ENCODE measurements at places on chromosomes 12 and 14.

DNA sequence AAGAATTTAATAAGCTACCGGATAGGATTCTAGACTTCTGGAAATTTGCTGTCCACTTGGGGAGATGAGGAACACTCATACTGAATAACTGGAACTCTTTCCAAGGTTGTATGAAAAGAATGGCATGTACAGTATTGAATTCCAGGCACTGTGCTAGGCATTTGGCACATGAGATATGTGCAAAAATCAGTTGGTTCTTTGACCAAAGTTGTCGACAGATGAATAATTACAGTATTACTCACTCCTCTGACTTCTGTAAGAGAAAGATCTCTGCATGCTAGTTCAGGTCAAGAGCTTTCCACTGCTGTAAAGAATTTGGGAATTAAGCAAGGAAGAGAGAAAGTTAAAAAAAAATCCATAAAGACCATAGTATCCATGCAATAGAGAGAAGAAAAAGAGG is 764.7 kb downstream of the BCL11B start:
- no peak for DNase-seq

GRCh38 chr14:51512316-51512715 is 139.4 kb upstream of the FRMD6 start:
- DNase-seq = no peak

DNA sequence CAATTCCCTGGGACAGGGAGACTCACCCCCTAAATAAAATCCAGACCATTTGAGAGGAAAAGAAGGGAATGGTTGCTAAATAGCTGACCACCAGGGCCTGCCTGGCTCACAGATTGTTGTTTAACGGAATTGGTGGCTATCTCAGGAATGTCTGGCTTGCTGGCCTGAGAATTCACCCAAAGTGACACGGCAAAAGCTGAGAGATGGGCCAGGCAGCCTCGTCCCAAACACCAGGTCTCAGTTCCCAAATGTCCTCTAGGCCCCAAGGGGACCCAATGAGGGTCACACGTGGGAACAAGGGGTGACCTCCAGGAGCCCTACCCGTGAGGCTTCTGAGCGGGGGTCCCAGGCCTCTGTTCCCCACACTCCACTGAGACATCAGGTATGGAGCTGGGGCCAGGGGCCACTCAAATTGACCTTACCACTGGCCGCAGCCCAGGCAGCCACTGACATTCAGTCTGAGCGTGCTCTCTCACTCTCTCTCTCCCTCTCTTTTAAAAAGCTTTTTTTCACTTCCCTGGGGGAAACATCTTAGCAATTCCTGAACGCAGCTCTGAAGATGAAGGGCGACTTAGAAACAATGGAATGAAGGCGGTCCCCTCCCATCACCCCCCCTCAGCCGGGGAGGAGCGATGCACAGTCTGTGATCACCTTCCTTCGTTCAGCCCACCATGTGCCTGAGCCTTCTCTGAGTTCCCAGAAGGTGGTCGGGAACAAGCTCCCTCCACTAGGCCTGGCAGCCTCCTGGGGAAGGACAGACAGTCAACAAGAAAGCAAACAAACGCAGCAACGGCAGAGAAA is 131.2 kb downstream of the SCARB1 start:
- DNase-seq = no peak

- peak; percentile 38 for DNase-seq
Observed at GRCh38 chr12:30748147-30748546, 6.6 kb downstream of the CAPRIN2 start.

GRCh38 chr12:39619660-39620433 is at the start of gene ABCD2:
ABCD2 (minus strand) TSS chr12:39619803; CDS start chr12:39619615, 188 bp downstream.
- peak; percentile 13 for DNase-seq

DNA sequence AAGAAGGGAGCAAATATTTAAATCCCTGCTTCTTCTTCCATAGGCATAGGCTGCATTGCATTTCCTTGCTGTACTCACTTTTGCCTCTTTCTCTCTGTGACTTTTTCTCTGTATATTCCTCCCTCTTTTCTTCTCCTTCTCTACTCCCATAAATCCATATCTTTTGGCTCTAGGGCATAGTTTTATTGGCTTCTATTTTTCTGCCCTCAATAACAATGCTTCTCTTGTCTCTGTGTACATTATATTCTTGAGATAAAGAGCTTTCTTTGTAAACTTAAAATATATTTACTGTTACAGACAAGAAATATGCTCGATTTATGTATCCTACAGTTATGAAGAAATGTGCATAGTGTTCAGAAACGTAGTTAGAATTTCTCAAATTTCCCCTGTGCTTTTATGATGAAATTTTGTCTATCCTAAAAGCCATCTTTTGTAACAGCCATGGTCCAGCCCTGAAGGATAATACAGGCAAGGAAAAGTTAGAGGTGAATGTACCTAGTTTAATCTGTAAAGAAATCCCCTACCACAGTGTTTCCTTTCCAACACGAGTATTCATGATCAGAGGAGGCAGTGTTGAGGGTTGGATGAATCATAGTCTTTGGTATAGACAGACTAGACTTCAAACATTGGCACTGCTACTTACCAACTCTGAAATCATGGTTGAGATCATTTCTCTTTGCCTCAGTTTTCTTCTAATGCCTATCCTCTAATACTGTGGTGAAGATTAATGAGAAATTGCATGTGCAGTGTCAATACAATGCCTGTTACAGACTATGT is 173.3 kb upstream of the FAR2 start:
- no peak for DNase-seq

DNA sequence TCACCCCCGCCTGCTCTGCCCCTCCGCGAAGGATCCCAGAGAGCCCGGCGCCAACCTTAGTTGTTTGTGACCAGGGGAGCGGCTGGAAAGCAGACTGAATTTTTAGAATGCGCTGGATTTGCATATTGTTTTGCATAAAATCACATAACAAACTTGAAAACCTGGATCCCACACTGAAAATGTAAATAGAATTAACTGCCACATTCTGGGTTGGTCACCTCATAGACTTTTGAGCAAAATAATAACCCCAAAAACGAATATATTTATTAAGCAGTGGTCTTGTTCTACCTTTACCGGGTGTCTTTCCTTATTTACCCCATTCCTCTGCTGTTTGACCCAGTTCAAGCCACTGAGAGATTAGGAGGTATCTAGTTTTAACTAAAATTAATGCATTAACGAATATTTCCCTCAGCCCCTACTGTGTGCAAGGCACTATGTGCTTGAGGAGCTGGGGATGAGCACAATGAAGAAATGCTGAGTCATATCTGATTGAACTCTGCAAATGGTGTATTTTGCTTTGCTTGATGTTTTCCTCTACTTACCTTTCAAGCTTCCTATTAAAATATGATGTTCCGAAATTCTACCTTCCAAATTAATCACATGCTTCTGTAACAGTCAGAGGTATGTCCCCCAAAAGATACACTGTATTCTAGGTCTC is 438 bp upstream of the EGLN3 start:
- DNase-seq = no peak

- no peak for DNase-seq
Observed at GRCh38 chr14:51547260-51547659, 104.5 kb upstream of the FRMD6 start.

- DNase-seq = no peak
Observed at GRCh38 chr12:127231371-127231770, 1035.6 kb upstream of the TMEM132C start.

- DNase-seq = no peak
Observed at GRCh38 chr12:32135967-32136366, 29.3 kb downstream of the BICD1 start.

- no peak for DNase-seq
Observed at GRCh38 chr14:40115583-40115982, 683.4 kb upstream of the FBXO33 start.

DNA sequence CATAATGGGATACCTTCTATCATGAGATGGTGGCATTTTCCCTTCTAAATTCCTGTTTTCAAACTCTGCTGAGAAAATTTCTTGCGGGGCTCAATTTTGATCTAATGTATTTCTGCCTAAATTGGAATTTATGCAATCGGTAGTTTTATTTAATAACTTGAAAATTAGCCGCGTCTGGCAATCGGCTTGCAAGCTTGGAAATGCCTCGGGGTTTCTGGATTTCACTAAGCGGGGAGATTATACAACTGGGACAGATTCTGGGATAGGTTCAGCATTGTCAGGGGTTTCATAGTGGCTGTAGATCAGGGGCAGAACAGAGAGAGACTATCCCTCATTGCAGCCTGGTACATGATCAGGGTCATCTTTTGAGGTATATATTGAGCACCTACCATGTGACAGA is 8.6 kb downstream of the CCDC60 start:
- no peak for DNase-seq

GRCh38 chr12:76085520-76085868 is 1.0 kb upstream of the NAP1L1 start:
- peak; percentile 60 for DNase-seq

DNA sequence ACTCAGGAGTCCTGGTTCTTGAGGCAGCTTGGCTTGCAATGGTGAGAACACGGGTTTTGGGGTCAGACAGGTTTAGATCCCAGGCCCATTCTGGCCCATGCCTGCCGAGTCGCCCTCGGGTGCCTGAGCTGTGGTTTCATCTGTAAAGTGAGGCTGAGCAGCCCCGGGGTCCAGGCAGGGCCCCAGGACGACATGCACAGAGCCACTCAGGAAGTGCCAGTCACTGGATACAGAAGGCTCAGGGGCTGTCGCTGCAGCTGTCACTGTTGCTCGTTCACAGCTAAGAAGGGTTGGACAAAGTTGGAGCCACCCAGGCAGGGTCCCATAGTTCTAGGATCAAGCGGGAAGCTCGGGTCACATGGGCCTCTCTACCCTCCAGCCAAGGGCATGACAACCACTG is 403.1 kb downstream of the BCL11B start:
- DNase-seq = no peak

DNA sequence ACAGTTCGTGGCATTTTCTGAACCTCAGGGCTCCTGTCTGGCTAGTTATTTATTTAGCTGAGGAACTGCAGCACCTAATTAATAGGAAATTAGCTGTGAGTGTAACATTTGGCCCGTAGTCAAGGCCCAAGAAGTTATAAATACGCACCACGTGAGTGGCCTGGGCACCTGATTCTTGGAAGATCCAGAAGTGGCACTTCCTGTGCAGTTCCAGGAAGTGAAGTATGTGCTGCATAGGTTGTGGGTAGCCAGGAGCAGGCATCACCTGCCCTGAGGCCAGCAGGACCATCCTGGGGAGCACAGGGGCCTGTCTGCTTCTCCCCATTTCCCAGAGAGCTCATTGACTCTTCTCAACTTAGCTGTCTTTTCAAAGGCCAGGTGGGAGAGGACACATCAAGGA is 255.6 kb downstream of the NRXN3 start:
- DNase-seq = no peak

- DNase-seq = no peak
Observed at GRCh38 chr14:102693006-102693755, 84.1 kb upstream of the TRAF3 start.

- no peak for DNase-seq
Observed at GRCh38 chr12:6074427-6074826, 50.0 kb downstream of the VWF start.

GRCh38 chr12:127685491-127685890 is 581.5 kb upstream of the TMEM132C start:
- DNase-seq = no peak

DNA sequence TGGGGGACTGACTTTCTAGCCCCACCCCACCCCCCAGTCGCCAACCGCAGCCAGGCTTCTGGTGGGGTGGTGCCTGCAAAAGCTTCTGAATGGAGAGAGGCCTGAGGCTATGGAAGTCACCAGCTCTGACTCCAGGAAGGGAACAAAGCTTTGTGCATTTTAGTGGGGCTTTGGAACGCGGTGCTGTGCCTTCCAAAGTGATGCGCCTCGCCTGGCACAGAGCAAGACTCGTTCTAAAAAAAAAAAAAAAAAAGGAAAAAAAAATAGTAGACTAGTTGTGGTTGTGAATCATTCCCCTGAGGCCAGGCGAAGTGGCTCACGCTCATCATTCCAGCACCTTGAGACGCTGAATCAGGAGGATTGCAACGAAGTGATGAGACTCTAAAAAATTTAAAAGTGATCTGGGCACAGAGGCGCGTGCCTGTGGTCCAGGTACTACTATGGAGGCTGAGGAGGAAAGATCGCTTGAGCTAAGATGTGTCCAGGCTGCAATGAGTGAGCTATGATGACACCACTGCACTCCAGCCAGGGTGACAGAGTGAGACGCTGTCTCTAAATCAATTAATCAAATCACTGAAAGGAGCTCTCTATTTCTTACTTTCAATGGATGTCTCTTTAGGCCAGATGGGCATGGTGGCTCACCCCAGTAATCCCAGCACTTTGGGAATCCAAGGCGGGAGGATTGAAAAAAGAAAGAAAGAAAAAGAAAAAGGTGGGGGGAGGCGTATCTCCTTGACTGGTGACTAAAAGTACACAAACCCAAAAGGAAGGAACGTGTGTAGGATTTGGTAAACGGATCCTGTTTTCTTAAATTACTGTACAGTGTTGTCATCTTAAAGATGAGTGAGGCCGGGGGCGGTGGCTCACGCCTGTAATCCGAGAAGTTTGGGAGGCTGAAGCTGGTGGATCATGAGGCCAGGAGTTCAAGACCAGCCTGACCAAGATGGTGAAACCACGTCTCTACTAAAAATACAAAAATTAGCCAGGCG is 259.6 kb upstream of the ALG10B start:
- DNase-seq = no peak

- DNase-seq = no peak
Observed at GRCh38 chr12:5114436-5114835, 70.8 kb downstream of the KCNA5 start.

- DNase-seq = no peak
Observed at GRCh38 chr14:99873653-99874052, 80.4 kb downstream of the EML1 start.

GRCh38 chr12:82174936-82175335 is 183.3 kb downstream of the CCDC59 start:
- no peak for DNase-seq

- peak; percentile 12 for DNase-seq
Observed at GRCh38 chr12:33427071-33427470, 12.5 kb downstream of the SYT10 start.

DNA sequence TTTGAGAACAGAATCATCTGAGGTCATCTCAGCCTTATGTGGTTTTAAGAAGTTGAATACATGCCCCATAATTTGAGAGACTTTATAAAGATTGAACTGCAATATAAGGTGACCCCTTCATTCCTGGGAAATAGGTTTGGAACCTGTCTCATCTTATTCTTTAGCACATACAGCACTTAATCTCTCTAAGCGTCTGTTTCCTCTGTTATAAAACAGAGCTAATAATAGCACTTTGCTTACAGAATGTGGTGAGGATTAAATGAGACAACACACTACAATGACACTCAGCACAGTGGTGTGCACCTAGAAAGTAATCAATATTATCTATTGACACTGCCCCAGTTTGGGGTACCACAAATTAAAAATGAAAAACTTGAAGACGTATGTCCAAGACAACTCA is 102.1 kb downstream of the DUSP6 start:
- no peak for DNase-seq

GRCh38 chr14:105168496-105168978 is at the start of gene JAG2:
JAG2 (minus strand) TSS chr14:105168776; CDS start chr14:105168420, 356 bp downstream.
- peak; percentile 28 for DNase-seq

- DNase-seq = no peak
Observed at GRCh38 chr14:25322784-25323183, 272.8 kb upstream of the STXBP6 start.

GRCh38 chr12:19757317-19757877 is 318.1 kb downstream of the AEBP2 start:
- DNase-seq = peak; percentile 10

- no peak for DNase-seq
Observed at GRCh38 chr12:89138048-89138852, 214.1 kb downstream of the DUSP6 start.

GRCh38 chr14:53979747-53980642 is 23.4 kb upstream of the BMP4 start:
- no peak for DNase-seq
